NCI-H2081 (cell line): ENCODE measurements at places on chromosomes 2 and 18.

DNA sequence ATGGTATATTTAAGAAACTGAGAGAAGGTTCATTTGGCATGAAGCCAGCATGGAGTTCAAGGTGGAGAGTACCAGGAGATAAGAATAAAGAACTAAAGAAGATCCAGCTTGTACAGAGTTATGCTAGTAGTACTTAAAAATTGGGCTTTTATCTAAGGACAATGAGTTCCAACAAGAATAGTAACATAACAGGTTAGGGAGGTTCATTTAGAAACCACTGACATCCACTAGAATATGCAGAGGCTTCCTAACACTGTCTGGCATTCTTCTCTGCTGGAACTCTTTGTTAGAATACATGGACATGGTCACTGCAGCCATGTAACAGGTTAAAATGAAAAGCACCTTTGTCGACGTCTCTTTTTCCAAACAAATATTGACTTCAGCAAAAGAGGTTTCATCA is 42.6 kb upstream of the DSC1 start:
- no peak for DNase-seq

DNA sequence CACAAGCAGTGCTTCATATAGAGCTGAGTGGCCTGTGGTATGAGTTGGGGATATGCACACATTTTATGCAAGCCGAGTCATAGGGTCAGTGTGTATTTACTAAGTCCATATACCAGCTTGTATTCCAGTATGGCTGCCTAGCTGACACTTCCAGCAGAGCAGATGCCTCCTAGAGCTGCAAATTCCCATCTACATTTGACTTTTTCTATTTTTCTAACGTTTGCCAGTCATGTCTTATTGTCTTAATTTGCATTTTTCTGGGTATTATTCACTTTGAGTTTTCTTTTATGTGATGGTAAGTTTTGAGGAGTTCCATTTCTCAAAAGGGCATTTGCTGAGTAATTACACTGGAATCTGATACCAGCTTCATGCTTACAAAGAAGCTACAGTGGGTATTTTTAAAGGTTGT is 334.5 kb upstream of the CDH2 start:
- no peak for DNase-seq

DNA sequence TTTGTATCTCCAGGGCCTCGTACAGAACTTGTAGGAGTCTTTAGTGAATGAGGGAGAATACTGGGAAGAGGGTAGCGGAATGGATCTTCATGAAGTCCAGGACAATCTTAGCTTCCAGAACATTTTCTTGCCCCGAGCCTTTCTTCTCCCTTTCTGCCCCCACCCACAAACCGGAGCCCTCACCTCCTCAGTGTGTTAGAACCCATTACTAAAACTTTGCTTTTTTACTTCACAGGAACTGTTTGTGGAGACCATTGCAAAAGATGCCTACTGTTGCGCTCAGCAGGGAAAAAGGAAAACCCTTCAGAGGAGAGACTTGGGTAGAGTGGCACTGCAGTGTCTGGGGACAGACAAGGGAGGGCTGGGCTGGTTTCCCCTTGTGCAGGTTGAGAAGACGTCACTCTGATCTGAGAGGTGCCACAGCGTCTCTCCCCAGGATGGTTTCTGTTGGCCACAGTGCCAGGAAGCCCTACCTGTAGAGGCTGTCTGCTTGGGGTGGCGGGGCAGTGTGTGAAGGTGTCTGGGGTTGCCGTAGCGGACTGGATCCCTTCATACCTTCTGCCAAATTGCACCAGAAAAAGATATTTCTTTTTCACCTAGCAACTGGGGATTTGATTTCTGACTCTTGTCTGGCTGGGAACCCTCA is 786 bp downstream of the POLE4 start:
- no peak for DNase-seq

GRCh38 chr2:169050476-169051240 is 18.7 kb upstream of the DHRS9 start:
- no peak for DNase-seq

DNA sequence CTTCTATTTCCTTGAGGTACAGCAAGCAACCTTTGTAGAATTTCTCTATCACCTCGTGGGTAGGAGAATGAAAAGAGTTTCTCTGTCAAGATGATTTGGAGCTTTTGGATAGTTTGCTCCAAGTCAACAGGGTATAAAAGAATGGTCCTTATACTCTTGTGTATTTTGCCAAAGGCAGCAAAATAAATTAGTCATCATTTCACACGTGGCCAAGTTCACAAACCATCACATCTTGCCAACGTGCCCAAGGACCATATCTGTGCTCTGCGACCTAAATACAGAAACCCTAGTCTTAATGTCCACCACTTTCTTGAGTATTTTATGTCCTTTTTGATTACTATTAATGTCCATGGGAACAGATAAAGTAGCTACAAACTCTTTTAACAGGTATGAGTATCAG is 262.9 kb downstream of the AFF3 start:
- DNase-seq, result no peak

DNA sequence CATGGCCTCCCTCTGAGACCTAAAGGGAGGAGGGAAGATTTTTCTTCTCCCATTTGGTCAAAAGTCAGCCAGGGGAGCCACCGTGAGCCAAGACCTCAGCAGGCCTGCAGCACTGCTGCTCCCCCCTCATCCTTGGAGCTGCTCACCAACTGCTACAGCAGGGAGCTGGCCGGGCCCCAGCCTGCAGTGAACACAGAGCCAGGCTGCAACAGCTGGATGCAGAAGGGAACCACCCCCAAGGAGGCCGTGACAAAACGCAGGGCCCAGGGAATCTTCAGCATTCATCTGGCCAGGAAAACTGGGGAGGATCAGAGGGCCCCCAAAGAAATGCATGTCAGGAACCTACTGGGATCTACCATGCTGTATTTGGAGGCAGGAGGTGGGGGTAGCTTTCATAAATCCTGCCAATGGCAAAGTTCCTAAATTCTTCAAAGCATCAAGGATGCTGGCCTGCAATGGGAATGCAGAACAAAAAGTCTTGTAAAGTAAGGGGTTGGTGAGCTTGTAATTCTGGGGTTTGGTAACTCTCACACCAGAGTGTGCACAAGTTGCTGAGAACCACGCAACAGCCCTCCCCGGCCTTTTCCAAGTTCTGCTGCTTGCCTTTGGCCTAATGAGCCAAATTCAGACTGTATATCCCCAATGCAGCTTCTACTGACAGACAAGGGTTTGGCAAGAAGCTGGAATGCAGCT is 61.0 kb downstream of the CACNB4 start:
- DNase-seq, result no peak

GRCh38 chr2:211946960-211947359 is 591.6 kb downstream of the ERBB4 start:
- no peak for DNase-seq

- no peak for DNase-seq
These were observed 46.1 kb downstream of the TMEM185B start for GRCh38 chr2:120177001-120177621.

DNA sequence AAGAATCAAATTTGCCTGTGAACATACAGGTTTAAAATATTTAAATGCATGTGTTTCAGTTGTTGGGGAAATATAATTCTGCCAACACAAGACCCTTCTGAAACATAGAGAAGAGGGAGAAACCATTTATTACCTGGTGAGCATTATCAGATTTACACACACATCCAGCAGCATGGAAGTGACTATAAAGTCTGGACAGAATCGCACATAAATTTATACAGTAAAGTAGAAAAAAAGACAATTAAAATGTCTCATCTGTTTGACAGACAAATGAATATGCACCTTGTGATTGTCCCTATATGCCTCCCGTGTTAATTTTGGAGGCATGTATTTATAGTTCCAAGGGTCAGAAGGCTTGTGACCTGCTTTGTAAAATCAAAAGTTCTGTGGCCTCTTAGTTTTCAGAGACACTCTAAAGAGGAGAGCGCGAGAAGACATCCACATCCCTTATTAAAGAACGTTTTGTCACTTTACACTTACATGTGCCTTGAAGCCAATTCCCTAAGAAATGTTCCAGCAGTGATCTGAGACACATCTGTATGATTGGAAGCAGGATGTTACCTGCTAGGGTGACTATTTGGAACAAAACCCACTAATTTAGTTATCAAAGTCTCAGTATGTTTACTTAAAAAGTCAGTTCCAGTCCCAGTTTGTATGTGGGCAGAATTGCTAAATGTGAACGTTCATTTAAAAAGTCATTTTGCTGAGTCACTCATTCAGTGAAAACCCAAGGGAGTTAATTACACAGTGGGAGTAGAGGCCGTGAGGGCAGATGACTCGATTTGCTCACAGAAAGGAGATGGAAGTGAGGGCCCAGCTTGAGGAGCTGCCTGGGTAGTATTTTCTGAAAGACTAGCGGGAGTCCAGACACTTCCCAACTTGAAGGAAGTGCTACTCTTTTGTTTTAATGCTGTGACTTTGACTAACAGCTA is 527.6 kb upstream of the MEX3C start:
- peak; percentile 8 for DNase-seq

GRCh38 chr18:34709750-34710441 is at the start of gene DTNA:
Gene DTNA, plus strand, starts transcription at chr18:34710298. Its CDS starts 45,679 bp downstream, at chr18:34755977.
- peak; percentile 68 for DNase-seq

DNA sequence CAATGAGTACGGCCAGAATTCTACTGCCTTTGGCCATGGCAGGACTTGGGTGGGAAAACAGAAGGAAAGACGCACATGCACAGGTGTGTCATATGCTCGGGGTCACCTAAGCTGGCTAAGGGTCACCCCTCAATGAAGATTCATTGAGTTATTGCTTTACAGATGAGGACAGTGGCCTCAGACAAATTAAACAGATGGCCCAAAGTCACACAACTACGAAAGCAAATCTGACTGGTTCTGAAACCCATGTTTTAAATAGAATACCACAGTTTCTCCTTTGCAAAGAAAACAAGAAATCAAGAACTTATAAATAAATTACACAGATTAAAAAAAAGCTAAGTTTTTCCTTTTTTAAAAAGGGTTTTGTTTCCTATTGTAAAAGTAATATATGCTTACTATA is 70.5 kb downstream of the ID2 start:
- DNase-seq, result no peak
